ENCODE measurements at places on chromosomes 12 and 14.

DNA sequence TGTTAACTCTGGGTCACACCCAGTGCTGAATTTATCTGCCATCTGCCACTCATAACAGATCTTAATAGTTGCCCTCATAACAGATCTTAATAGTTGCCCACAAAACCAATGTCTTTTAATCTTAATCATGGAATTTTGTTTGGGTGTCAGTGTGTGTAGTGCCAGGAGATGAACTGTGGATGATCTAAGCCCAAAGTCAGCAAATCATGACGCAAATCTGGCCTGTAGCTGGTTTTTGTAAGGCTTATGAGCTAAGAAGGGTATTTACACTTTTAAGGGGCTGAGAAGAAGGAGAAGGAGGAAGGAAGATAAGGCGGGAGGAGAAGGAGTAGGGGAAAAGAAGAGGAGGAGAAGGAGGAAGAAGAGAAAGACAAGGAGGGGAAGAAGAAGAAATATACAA is 10.0 kb upstream of the IL26 start:
- no peak for DNase-seq

- DNase-seq, result no peak
Observed at GRCh38 chr12:92602476-92602875, 100.3 kb upstream of the PLEKHG7 start.

DNA sequence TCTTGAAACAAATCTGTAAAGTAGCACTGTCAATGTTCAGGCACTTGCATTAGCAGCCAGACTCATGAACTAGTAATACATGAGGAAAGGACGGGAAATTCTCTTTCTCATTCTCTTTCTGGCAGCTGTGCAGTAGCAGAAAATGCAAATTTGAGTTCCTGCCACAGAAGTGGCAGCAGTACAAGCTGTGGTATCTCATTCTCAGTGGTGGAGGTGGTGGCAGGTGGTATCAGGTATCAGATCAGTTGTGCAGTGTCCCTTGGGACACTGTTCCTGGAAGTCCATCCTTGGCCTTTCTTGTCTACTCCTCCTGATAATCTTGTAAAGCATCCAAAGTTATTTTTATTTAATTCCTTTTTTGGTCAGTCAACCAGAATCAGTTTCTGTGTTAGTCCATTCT is 103.0 kb downstream of the C12orf42 start:
- no peak for DNase-seq

- peak; percentile 8 for DNase-seq
Observed at GRCh38 chr14:74161526-74162158, 76.9 kb downstream of the LIN52 start.

Measured in urothelium cell line (cell line).